Stimulated activated CD4-positive, alpha-beta T cell treated with anti-CD3 and anti-CD28 coated beads, Interleukin-4, amount 100 ng/mL, for 48 hours (primary cell): ENCODE measurements at places on chromosomes 13 and 19.

DNA sequence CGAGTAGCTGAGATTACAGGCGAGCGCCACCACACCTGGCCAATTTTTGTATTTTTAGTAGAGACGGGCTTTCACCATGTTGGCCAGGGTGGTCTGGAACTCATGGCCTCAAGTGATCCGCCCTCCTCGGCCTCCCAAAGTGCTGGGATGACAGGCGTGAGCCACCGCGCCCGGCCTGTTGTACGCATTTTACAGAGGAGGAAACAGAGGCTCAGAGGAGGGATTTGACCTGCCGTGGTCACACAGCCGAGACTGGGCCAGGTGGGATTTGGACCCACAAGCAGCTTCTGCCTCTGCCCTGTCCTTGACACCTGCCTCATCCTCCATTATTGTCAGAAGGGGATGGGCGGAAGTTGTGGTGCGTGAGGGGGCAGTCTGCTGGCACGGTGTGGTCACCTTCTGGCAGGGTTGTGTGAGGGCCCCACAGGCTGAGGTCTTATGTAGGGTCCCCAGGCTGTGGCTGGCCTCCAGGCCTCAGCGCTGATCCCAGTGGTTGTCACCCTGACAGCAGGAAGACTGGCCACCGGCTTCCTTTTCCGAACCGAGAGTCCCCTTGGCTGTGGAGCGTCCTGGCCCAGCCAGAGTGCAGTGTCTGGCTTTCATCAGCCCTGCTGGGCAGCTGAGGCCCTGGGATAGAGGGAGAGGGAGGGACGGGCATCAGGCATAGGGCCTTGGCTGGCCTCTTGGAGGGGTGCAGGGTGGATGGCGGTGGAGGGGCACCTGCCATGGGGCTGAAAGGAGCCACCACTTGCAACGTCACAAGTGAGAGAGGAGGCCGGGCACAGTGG, 20.3 kb downstream of the NFIC start:
- no peak for DNase-seq

DNA sequence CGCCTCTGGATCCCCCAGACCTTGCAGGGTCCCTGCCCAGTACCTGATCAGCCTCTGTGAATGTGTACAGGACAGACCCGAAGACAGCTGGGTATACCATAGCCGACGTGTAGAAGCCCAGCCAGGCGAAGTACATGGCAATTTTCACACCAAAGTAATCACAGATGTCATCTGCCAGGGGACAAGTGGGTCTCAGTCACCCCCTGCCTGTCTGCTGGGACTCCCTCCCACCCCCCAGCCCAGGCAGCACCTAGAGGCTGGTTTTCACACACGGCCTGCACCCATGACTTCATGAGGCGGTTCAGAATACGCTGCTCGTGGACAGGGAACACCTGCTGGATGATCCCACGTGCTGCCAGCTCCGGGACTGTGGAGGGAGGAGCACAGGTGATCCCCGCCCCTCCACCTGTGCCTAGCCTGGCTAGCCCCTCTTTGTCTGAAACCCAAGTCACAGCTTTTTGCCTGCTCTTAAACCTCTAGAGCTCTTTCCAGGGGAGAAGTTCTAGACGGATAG, 3.6 kb downstream of the ANO8 start:
- no peak for DNase-seq

- no peak for DNase-seq
Observed at GRCh38 chr13:35164324-35164932, 222.4 kb downstream of the NBEA start.

GRCh38 chr13:71789693-71790329, 77.2 kb downstream of the DACH1 start:
- no peak for DNase-seq

DNA sequence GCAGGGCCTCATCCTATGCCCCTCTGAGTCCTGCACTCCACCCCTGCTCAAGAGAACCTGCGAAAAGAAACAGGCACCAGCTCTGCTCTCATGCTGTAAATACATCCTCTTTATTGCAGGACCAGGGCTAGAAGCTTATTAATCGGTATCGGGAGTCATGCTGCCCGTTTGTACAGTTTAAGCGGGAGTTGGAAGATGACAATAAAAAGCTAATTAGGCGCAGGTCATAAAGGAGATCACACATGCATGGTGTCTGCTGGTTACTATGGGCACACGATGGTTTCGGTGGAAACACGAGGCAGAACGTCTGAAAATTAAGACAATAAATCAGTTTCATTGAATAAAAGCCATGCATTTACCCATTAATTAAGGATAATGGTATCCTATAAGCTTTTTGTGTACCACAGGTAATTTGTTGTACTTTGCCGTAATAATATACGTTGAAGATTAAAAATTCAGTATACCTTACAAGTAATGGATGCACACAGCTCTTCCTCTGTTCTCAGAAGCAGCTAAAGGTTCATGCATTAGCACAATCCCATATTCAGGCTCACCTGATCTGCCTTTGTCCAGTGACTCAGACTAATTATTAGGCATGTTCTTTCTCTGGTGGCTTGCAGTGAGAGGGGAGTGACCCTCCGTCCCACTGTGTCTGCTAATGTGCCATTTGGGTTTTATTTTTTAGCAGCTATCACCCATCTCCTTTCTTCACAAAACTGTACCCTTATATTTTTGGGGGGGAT, 406.0 kb downstream of the TSHZ3 start:
- no peak for DNase-seq

DNA sequence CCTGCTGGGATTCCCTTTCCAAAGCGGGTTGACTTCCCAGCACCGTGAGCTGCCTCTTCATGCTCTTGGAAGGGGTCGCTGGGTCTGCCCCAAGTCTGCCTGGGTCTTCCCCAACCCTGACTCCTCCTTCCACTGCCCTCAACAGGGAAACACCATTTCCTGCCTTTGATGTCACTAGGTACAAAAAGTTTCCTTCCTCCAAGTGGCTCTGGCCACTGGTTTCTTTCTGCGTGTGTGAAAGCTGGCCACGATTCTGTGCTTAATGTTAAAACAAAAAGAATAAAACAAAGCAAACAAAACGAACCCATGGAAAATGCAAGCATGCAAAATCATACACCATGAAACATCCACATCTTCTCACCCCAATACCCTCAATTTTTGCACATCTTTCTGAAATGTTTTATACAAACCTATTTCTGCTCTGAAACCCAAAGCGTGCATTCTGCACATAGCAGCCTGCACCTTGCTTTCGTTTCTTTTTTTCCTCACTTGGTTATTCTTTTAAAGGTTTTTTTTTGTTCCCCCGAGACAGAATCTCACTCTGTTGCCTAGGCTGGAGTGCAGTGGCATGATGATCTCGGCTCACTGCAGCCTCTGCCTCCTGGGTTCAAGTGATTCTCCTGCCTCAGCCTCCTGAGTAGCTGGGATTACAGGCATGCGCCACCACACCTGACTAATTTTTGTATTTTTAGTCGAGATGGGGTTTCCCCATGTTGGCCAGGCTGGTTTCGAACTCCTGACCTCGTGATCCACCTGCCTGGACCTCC, 12.5 kb upstream of the TNFSF9 start:
- DNase-seq: no peak

DNA sequence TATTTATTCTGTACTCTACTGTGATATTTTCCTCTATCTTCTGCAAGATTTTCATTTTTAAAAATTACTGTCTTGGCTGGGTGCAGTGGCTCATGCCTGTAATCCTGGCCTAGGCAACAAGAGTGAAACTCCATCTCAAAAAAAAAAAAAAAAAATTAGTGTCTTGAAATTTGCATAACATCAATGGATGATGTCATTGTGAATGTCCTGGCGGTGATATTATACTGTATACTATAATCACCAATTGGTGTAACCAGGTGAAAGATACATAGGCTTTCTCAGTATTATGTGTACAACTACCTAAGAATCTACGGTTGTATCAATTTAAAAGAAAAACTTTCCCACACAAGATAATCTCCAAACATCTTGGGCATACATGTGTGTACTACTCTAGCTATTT, 15.2 kb downstream of the ZNF331 start:
- DNase-seq: no peak

- DNase-seq: no peak
Observed at GRCh38 chr13:81244011-81244410, 903.1 kb upstream of the SPRY2 start.

GRCh38 chr19:16367261-16367683, 42.6 kb downstream of the KLF2 start:
- no peak for DNase-seq

GRCh38 chr13:105773241-105773640, 762.2 kb downstream of the EFNB2 start:
- no peak for DNase-seq

DNA sequence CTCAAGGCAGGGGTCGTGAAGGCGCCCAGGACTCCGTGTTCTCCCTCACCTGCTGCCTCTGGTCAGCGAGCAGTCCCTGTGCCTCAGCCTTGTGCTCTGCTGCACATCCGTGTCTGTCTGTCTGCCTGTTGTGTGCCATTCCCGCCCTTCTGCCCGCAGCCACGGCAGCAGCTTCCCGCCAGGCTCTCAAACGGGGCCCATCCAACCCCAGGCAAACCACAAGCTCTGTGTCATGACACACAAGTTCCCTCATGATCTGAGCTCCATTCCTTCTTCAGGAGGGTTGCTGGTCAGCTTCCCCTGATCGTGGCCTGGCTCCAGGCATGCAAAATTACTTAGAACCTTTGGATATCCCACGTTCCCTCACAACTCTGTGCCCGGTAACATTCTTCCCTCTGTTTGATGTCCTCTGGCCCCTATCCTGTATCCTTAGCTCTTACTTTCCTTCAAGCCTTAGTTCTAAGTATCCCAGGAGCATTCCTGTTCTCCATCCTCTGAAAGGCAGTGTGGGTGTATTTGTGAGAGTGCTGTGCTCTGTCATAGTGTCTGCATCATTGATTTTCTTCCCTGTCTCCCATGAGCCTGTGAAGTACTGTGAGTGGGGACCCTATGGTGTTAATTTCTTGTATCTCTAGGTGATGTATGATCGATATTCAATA, 3.2 kb downstream of the GPR183 start:
- DNase-seq: no peak

DNA sequence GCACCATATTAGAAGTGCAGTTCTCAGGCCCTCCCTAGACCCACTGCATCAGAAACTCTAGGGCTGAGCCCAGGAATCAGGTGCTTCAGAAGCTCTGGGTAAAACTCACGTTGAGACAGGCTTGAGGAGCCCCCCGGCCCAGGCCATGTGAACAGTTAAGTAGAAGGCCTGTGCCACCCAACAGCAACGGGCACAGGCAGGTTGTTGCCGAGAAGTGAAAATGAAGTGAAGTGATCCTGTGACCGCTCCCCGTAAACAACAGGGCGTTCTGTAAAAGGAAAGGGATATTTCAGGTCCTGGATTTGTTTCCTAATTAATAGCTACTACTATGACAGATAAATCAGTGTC, 128.8 kb downstream of the ATP11A start:
- DNase-seq: no peak

GRCh38 chr19:35327642-35328041, 1.3 kb upstream of the CD22 start:
- no peak for DNase-seq

DNA sequence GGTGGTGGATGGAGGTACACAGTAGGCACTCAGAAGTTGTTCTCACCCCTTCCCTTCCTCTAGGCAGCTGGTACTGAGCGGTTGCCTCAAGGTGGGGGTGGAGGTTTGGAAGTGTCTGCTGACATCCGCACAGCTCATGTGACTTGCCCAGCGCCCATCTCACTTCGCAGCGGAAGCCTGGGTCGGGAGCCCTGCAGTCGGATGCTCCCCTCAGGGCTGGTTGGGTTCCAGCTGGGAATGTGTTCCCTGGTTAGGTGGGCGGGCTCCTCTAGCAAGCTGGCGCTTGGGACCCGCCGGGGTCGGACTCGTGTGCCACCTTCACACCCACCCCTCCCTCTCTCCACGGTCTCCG, 10.2 kb downstream of the PPP1R37 start:
- DNase-seq: no peak

DNA sequence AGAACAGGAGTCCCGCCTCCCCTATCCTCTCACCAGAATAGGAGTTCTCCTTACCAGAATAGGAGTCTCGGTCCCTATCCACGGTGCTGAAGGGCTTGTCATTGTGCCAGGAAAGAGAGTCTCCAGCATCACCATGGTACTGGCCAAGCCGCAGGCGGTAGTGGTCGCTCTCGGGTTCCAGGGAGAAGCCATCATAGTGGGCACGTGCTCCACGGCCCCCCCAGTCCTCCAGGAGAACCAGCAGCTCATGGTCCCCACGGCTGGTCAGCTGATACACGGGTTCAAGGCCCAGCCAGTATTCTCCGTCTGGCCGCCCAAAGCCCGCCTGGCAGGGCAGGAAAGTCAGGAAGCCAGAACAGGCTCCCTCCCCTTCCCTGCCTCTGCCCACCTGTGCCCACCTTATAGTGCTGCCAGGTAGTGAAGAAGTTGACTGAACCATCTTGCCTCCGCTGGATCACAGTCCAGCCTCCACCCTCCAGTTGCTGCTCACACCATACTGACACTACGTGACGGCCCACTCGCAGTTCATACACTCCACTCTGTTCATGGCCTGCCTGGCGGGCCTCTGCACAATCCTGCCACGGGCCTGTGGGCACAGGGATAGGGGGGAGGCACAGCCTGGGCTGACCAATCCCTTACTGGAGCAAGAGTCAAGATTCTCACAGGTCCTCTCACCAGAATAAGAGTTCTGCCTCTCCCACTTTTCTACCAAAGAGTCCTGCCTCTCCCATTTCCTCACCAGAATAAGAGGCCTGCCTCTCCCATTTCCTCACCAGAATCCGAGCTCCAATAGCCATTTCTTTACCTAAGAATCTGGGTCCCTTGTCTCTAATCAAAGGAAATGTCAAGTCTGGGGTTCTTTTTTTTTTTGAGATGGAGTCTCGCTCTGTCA, 7.4 kb downstream of the SHFL start:
- no peak for DNase-seq

DNA sequence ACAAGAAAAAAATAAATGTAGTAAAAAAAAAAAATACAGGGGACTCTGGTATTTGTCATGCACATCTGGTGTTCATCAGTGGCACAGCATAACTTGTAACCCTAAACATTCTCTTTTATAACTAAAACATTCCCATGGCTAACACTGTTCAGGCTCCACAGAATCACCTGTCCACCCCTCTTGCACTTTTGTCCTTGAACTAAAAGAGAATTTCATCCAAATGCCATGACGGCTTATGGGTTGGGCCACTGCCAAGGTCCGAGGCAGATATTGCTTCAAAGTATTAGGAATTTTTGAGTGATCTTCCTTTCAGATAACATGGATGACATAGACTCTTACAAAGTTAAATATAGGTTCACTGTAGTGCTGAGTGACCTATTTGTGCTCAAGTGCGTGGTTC, 25.7 kb upstream of the SERP2 start:
- DNase-seq: no peak

GRCh38 chr19:16969135-16969534, 57.5 kb downstream of the CPAMD8 start:
- no peak for DNase-seq

DNA sequence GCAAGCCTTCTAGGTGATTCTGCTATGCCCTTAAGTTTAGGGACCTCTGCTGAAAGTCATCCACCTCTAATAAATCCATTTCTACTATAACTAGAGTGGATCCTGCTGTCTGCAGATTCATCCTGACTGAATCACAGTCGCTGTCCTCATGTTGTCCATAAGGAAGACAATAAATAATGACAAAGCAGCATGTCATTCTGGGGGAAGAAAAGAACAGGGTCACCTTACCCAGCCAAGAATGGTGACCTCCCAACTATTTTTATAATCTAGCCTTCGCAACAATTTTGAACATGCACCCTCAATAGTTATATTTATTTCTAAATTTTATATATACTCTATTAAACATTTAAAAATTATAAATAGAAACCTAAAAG, 45.0 kb upstream of the UBE2L5 start:
- no peak for DNase-seq

GRCh38 chr13:98509271-98510155, 67.4 kb downstream of the STK24 start:
- peak; percentile 58 for DNase-seq

- DNase-seq: no peak
Observed at GRCh38 chr13:73810647-73811046, 323.6 kb downstream of the KLF12 start.
